ENCODE measurements at places on chromosomes 11 and 22. TPM values are rescaled to one million over a fixed set of nuclear protein-coding genes. Genes with fewer than 3 reads are reported as not detected.

PIWIL4 gene
- 9.0 TPM for total RNA-seq

DNA sequence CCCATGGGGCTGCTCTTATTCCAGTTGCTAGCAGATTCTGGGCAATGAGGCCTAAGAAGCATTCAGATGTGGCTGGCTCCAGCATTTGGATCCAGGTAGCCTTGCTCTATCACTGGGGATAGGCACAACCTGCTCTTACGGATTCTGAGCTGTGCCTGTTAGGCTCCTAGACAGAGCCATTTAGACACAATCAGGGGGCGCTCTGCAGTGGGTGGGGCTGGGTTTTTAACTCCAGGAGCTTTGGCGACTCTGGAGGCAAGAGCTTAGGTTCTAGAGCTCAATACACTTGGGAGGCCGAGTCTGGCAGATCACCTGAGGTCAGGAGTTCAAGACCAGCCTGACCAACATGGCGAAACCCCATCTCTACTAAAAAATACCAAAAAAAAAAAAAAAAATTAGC, 32.0 kb downstream of the KCNC1 start:
- DNase-seq, result no peak

DNA sequence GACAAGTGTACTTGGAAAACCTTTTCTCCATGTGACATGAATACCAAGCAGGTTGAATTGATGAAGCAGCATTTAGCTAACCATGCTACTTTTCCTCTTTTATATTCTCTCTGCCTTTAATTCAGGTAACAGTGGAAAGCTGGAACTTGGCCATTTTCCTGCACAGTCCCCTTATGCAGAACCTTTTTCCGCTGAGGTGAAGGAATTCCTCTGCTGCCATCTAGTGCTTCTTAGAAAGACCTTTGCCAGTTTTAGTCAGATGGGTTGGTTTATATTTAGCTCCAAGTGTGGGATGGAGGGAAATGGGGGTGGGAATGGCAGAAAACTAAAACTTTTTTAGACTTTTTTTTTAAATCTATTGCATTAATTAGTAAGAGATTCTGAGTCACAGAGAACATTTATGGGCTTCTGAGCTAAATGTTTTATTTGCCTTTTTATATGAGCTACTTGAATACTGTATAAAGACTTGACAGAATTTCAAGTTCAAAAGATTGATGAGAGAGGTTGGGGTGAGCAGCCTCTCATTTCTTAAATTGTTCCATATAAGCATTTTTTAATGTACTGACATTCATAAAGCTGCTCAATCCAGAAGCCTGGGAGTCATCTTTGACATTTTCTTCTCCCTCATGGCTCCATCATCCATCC, 153.9 kb upstream of the ZC3H12C start:
- DNase-seq, result peak; percentile 86

TTC36 gene
- total RNA-seq, result 2.4 TPM

DNA sequence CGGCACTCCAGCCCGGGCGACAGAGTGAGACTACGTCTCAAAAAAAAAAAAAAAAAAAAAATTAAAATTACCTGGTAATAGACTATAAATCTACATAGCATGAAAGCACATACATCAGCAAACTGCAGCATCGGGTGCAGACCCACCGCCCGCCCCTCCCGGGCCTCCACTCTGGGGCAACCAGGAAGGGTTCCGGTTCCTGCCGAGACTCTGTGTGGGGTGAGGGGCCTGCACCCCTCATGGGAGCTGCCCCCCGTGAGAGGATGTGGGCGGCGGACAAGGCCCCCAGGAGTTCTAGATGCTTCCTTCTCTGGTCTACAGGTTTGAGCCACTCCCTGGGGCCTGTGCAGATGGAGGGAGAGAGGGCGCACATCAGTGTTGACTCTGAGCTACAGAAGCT, 9.1 kb downstream of the DRD4 start:
- no peak for DNase-seq

DNA sequence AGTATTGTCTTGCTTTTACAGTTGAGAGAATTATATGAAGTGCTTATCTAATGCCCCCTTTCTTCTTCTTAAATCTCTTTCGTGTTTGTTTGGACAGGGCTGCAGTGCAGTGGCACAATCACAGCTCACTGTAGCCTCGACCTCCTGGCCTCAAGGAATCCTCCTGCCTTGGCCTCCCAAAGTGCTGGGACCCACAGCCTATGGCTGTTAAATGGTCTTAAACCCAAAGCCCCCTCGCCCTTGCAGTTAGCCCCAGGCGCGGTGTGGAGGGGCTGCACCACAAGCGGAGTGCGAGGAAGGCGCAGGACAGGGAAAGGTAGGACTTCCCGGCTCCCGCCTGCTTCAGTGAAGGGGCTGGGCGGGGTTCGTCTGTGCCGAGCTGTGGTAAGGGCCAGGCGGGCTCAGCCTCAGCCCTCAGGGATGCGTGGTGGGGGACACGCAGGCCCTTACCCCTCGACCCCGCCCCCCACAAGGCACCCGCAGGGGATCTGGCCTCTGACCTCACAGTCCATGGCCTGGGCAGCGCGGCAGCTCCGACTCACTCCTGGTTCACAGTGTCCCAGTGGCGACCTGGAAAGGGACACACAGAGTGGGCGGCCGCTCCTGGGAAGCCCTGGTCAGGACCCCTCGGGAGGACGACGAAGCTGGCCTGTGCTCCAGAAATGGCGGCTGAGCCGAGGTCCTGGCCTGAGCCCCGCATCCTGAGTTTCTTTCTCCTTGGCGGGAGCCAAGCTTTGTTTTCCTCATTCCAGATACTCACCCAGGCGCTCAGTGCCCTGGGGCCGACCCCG, 24.5 kb downstream of the BID start:
- DNase-seq, result no peak

Measured in tongue (tissue), 3 donors.